Activated CD4-positive, alpha-beta T cell treated with anti-CD3 and anti-CD28 coated beads for 48 hours (primary cell): ENCODE measurements at places on chromosomes 2 and 18.

GRCh38 chr18:46583711-46584110 is 73.3 kb downstream of the LOXHD1 start:
- DNase-seq = no peak

DNA sequence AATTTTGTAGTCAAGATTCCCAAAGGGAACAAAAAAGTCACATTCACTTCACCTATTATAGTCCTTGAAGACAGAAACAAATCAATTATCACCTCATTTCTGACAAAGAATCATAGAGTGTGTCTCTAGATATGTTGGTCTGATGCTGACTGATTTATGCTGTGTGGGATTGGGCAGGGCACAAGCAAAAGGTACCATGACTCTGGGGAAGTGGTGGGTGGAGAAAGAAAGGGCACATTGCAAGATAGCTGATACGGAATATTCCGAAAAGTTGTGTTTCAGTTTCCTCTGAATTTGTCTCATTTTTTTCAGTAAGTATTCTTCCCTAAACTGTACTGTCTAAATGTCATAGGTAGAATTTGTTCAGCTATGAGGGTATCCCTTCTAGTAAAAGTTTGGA is 268.0 kb downstream of the MREG start:
- peak; percentile 54 for DNase-seq

GRCh38 chr2:30608643-30609042 is 161.6 kb downstream of the LCLAT1 start:
- no peak for DNase-seq

DNA sequence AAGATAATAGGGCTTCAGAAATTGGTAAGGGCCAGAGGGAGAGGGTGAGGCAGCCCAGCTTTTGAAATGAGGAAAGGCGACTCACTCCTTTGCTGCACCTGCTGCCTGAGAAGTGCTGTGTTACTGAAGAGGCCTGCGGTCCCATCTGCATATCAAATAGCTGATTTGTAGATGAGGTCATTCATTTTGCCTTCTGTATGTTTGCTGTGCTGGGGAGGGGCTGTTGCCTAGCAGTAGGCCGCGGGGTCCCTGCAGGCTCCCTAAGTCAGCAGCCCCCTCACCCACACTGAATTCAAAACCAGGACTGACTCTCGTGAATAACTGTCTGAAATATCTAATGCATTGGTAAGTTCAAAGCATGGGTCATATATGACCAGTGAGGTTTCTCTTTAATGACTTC is 377.2 kb downstream of the SOX11 start:
- no peak for DNase-seq

GRCh38 chr2:84940088-84940470 is 30.9 kb upstream of the KCMF1 start:
- DNase-seq = no peak

DNA sequence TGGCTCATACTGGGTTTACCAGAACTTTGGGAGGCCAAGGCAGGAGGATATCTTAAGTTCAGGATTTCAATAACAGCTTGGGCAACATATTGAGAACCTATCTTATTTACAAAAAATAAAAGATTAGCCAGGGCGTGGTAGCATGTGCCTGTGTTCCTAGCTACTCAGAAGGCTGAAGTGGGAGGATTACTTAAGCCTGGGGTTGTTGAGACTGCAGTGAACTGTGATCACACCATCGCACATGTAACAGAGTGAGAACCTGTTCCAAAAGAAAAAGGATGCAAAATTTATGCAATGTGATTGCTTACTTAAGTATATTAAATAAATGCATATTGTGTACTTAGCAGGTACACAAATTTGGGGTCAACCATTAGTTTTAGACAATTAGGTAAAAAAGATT is 768.9 kb upstream of the CDH7 start:
- DNase-seq = no peak
